ENCODE measurements at places on chromosomes 5 and 9. TPM values are rescaled to one million over a fixed set of nuclear protein-coding genes. Genes with fewer than 3 reads are reported as not detected.

Gene PSAT1
- total RNA-seq: 14.0 TPM

Gene KYAT1
- 5.2 TPM for total RNA-seq

DNA sequence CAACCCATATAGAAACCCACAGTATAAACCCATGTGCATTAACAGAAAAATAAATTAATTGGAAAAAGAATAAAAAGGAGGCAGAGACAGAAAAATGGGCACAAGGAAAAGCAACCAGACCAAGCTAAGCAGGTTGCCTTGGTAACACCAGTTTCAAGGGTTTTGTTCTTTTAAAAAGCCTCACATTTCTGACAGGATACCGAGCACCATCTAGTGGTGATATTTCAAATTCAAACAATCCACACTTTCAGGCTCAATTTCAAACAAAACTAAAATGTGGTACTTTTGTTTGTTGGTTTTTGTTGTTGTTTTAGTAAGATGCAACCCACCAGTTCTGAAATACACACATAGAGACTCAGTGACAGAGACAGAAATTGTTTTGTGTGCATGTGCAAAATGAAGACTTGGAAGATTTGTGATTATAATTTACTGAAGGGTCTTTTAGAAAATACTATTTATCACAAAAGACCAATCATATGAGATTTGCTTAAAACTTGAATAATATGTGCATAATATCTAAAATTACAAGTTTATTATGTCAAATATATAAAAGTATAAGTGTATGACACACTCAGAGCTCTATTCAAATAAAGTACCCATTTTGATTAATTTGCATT lies 318.2 kb downstream of the SLCO4C1 start:
- H3K4me3 ChIP-seq: no peak overlapping the region
- H3K36me3 ChIP-seq: no peaks in the 10 kb centered on the region
- H3K27ac ChIP-seq: no peak overlapping the region
- no peaks in the 10 kb centered on the region for H3K27me3 ChIP-seq
- DNase-seq: no peak

Gene CDC25C
- total RNA-seq: 0.89 TPM

Gene INSL6
- not detected for total RNA-seq

DNA sequence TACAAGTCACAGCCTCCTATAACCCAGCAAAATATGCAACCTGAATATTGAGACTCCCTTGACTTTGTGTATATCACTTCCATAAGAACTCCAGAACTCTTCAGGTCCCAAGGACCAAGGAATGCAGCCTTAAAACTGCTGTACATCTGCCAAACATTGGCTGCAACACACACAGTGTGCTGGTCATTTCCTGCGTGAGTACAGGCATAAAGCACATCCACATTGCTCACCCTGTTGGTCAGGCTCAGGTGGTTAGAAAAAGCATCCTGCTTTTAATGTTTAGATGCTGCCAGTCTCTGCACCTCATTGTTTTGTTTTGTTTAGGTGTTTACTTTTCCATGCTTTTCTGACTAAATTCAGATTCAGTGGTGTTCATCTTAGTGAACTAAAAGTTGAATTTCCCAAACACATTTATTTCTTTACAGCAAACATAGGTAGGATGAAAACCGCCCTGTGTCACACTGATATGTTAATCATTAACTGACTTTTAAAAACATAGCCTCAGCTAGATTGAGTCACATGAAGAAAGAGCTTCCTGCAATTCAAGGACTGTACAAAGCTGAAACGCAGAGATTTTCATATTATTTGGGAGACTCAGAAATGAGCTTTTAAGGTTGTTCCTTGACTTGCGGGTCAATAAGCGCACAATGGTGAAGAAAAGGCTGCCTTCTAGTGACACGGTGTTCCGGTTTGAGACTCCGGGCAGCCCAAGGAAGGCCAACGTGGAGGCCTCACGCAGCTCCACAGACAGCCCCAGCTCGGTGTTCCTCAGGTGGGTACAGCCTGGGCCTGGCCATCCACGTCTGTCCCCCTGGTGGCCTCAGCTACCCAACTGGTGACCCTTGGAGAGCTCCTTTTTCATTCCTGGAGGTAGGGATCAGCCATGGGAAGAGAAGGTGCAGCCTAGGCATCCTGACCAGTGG lies 52.2 kb upstream of the GRAMD2B start:
- H3K4me3 ChIP-seq: no peak overlapping the region
- H3K36me3 ChIP-seq: no peaks in the 10 kb centered on the region
- H3K27me3 ChIP-seq: no peaks in the 10 kb centered on the region
- no peak for DNase-seq
- H3K4me1 ChIP-seq: no peaks in the 10 kb centered on the region

Gene RABEPK
- 6.2 TPM for total RNA-seq

DNA sequence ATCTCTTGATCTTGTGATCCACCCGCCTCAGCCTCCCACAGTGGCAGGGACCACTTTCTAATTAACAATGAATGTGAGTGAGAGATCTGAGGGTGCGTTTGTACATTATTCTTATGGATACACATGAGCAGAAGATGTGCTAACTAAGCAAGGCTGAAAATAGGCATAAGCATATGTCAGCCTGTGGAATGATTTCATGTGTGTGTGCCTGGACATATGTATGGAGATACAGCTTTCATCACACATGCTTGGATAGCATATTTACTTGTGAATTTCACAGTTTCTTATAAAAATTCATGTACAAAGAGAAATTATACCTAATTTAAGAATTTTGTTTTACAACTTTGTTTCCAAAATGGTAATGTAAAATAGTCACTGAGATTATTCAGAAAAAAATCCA lies 565.6 kb downstream of the MTRR start:
- H3K4me1 ChIP-seq: no peaks in the 10 kb centered on the region
- no peak overlapping the region for H3K4me3 ChIP-seq
- DNase-seq: no peak

DNA sequence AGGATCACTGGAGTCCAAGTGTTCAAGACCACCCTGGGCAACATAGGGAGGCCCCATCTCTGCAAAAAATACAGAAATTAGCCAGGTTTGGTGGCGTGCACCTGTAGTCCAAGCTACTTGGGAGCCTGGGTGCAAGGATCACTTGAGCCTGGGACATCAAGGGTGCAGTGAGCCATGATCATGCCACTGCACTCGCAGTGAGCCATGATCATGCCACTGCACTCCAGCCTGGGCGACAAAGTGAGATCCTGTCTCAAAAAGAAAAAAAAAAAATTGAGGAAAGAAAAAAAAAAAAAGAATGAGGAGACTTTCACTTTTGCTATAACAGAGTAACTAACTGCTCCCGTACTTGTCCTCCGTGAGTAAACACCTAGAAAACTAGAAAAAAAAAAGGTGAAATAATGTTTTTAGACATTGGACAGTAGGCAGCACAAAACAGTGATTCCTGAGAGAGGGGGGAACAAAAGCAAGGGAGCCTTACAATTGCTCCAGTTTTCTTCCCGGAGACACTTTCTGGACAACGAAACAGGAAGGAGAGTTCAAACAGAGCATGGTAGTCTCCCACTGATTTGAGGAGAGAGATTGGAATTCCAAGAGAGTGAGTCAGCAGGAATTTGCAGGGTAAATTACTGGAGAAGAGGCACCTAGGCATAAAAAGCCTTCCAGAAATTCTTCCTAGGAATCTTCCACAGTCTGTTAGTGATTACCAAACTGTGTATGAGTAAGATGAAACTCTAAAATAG lies 6.9 kb upstream of the ZBTB5 start:
- peaks cover 6% of the 10 kb centered on the region for H3K4me1 ChIP-seq
- H3K4me3 ChIP-seq: peak overlapping the region; percentile 11
- H3K27ac ChIP-seq: peak overlapping the region; percentile 62
- no peak for DNase-seq

GRCh38 chr5:35785601-35786085 lies 71.0 kb upstream of the IL7R start:
- no peaks in the 10 kb centered on the region for H3K36me3 ChIP-seq
- no peak for DNase-seq
- H3K27ac ChIP-seq: no peak overlapping the region
- peaks cover 18% of the 10 kb centered on the region for H3K4me1 ChIP-seq
- H3K4me3 ChIP-seq: no peak overlapping the region

Gene CCDC180
- total RNA-seq: 4.6 TPM

Gene PHF2
- 32.6 TPM for total RNA-seq
